AML-193 (cell line): ENCODE measurements at places on chromosomes 2 and 18.

DNA sequence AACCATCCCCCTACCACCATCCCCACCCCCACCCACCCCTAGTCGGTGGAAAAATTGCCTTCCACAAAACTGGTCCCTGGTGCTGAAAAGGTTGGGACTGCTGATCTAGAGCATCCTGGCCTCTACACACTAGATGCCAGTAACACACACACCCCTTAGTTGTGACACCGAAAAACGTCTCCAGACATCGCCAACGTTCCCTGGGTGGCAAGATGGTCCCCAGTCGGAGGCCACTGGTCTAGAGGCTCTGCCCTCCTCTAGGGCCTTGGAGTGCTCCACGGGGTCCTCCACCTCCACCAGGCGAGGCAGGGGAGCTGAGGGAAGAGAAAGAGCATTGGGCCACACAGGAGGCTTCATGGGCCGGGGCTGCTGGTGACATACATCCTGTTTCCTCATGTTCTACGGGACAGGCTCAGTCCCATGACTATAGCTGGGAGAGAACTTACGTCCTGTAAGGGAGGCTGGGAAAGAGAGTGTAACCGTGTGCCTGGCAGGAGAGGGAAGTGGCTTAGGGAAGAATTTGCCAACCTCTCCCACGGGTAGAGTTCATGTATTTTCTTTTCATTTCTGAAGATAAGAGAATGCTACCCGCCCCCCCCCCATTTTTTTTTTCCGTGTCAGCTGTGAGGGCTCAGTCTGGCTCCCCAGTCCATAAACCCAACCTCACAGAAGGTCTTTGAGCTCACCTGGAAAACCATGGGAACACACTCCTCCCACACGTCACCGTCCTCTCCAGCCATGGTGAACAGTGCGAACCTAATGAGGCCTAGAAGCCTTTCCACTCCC is 132.7 kb upstream of the MYCN start:
- DNase-seq = no peak

GRCh38 chr18:59484561-59485328 is 125.7 kb upstream of the LMAN1 start:
- no peak for DNase-seq

DNA sequence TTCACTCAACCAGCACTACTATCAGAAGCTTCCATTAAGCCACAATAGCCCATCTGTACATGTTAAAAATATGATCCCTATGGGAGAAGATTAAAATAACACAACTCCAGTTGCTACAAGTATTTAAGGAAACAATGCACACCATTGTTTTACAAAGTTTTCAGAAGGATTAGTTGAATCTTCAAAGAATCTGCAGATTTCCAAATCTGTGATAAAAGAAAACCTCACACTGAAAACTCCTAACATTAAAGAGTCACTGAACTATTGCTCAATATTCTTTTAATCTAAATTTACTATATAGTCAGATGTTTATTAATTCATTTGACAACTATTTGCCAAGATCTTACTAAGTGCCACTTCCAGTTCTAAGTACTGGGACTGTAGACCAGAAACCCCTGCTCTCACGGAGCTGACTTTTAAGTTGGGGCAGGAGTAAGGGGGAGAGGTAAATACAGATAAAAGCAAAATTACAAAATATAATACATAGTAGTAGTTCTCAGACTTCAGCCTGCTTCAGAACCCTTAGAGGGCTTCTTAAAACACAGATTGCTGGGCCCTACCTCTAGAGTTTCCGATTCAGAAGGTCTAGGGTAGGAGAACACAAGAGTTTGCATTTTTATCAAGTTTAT is 94.4 kb downstream of the STK39 start:
- no peak for DNase-seq

GRCh38 chr2:234240917-234241316 is 190.4 kb downstream of the SPP2 start:
- no peak for DNase-seq

GRCh38 chr2:56874717-56875116 is 690.9 kb downstream of the CCDC85A start:
- DNase-seq = no peak

DNA sequence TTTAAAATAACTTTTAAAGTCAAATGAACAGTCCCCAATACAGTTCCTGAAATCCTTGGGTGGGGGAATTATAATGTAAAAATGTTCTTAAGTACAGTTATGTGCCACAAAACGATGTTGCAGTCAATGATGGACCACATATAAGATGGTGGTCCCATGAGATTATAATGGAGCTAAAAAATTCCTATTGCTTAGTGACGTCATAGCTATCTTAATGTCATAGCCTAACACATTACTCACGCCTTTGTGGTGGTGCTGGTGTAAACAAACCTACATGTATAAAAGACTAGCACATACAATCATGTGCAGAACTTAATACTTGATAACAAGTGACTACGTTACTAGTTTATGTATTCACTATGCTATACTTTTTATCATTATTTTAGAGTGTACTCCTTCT is 109.4 kb downstream of the EPB41L3 start:
- DNase-seq = no peak

- no peak for DNase-seq
Observed at GRCh38 chr2:58730764-58731487, 489.8 kb upstream of the FANCL start.

DNA sequence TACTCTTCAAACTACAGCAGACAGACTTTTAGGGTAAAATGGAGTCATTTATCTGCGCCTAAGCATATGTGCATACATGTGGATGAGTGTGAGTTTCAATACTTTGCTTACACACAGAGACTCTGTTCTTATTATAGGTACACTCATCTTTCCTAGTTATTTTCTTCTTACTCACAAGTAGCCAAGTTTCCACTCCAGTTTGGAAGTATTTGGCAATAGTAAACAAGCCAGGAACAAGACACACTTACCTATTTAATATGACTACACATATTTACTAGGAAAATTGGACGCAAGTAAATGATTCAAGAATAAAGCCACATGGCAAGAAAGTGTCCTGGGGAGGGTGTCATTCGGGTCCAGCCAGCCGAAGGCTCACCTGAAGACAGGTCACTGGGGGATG is 414.3 kb downstream of the FBXO15 start:
- no peak for DNase-seq

- DNase-seq = no peak
Observed at GRCh38 chr2:223306371-223306770, 254.4 kb downstream of the KCNE4 start.

GRCh38 chr2:137948894-137949293 is 15.4 kb upstream of the HNMT start:
- no peak for DNase-seq

- DNase-seq = no peak
Observed at GRCh38 chr18:54193786-54194185, 30.7 kb downstream of the MBD2 start.

DNA sequence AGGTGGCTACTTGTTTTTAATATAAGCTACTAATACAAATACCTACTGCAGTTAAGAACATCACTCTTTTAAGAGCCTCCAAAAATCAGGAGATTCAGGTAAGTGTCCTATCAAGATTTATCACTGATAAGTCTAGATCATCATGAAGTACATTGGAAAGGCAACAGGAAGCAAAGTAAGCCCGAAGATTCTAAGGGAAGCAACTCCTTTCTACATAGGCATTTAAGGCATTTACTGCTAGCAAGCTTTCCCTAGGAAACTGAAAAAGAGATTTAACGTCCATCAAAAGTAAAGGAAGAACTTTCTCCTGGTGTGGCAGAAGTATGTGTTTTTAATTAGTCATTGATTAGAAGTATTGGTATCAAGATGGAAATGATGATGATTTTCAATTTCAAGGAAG is 3.7 kb downstream of the STK17B start:
- DNase-seq = no peak

DNA sequence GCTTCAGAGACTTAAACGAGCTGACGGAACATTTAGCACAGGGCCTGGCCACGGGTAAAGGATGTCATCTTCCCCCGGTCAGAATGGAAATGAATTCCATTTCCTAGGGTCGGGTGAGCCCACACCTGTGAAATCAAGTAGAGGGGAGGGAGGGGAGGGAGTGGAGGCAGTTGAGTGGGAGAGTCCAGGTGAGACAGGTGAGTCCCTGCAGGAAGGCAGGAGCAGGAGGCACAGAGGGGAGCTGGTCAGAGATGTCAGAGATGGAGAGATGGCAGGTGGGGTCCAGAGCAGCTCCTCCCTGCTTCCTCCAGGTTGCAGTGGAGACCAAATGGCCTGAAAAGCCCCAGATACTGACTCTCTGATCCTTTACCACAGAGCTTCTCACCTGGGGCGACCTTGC is 55.2 kb downstream of the SH3BP4 start:
- no peak for DNase-seq

DNA sequence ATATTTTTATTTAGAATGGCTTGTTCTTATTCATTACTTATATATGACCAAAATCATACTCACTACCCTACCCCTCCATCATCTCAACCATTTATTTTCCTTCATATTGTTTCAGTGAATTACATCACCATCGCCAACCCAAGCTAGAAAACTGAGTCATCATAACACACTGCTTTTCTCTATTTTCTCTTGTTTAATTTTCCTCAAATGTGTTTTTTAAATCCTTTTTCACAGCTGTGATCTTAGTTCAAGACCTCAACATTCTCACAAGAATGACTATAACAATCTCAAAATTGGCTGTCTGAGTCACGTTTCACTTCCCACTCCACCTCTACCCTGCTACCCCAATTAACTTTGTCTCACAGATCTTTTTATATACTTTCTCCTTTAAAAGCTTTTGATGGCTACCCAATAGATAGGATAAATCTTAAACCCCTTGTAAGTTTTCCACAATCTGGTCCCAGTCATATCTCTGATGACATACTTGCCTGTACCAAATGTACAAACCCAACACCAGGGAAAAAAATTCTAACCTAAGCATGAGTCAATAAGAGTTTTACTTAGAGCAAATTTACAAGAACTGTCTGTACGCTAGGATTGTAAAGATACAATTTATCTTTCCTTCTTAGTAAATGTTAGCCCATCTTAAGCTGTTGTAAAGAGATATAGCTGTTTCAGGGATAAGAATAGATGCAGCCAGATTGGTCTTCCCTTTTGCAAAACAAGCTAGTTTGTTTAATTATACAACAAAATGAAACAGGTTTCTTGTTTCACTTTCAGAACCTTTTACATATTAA is 635.1 kb upstream of the SLC39A10 start:
- DNase-seq = no peak

GRCh38 chr2:64376926-64377325 is 77.0 kb upstream of the LGALSL start:
- DNase-seq = no peak

GRCh38 chr2:128867311-128867710 is 548.6 kb upstream of the HS6ST1 start:
- DNase-seq = no peak

DNA sequence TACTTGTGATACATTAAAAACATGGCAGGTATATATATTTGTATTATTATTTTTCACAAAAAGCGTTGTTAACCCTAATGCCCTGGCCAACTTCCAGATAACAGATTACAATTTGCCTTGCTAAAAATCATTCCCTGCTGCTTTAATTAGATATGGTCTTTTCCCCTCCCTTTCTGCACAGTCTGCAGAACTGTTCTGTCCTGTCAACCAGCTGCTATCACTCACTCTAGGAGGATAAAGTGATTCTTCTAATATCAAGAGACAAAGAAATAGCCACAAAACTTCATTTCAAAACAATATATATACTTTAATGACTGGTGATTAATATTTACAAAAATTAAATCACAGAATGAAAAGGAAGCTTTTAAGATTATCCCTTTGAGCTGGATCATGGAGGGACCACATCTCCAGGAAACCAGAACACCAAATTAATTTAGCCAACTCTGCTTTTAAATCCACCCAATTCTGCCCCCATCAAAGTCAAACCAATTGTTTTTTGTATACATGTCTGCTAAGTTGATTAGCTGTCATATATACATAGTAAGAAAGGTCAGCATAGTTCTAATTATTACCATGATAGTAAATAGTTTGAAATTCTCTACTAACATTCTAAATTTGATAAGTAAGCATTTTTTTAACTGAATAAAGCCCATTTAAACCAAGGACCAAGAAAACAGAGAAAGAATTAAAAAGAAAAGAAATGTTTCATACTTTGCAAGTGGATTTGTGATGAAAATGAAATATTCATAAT is 55.7 kb downstream of the RND3 start:
- no peak for DNase-seq

- DNase-seq = no peak
Observed at GRCh38 chr18:26502823-26503222, 45.5 kb downstream of the KCTD1 start.

- no peak for DNase-seq
Observed at GRCh38 chr18:21342372-21342771, 100.3 kb downstream of the GREB1L start.

- no peak for DNase-seq
Observed at GRCh38 chr2:200352636-200353035, 46.1 kb downstream of the SPATS2L start.

GRCh38 chr2:181578829-181579228 is 78.1 kb downstream of the CERKL start:
- no peak for DNase-seq

DNA sequence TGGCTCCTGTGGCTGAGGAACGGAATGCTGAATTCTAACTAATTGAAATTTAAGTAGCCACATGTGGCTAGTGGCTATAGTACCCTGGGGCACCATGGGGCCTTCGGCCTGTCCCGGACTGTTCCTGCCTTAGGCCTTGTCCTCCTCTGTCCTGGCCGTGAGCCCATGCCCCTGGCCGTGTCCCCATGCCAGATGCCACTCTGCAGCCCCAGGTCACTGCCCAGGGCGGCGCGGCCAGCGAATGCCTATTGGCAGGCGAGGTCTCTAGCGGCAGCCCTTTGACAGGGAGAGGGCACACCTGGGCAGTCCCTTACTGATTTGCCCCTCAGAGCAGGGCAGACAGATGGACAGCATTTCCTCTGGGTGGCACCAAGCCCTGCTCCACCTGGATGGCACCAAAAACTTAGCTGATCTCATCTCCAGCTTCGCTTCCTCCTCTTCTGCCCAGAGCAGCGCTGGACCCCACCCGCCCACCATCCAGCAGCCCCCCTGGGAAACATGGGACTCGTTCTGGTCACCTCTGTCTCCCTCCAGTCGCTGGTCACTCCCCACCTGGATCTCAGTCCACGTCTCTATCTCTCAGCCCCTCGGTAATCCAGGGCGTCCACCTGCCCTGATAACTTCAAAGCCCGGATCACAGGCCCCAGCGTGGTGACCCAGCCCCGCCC is 1.1 kb upstream of the DGKD start:
- no peak for DNase-seq

- DNase-seq = no peak
Observed at GRCh38 chr2:109463891-109464290, 149.9 kb downstream of the SEPTIN10 start.

DNA sequence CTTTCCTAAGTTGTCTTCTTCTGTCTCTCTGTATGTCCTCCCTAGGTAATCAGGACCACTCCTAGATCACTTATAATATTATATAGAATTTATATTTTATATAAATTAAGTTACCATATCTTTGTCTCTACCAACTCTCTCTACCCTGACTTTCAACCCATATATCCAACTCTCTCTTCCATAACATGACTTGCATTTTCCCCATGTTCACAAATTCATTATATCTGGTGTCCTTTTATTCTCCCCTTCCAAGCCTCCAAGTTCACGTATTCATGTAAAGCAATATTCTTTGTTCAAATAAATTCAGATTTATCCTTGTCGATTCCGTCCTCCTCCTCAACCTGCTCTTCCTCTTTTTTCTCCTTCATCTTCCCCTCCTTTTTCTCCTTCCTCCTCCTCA is 127.5 kb downstream of the XIRP2 start:
- no peak for DNase-seq
